MV-4-11 (cell line): ENCODE measurements at places on chromosomes 16 and 17.

DNA sequence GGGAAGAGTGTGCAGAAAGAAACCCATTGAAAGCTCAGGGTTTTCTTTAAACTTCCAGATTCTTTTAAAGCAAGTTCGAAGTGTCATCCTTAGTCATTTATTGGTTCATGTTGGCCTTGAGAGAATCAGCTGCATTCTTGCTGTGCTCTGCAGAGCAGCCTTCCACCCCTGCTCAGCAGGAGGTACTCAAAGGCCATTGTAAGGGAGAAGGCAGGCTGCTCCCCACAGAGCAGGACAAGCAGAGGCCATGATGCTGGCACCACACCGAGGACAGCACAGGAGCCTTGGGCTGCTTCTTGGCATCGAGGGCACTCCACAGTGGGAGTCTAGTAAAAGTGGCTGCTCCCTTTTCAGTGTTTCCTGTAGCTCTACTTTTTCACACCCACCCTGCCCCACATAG, 29.6 kb downstream of the NMT1 start:
- no peak for DNase-seq

DNA sequence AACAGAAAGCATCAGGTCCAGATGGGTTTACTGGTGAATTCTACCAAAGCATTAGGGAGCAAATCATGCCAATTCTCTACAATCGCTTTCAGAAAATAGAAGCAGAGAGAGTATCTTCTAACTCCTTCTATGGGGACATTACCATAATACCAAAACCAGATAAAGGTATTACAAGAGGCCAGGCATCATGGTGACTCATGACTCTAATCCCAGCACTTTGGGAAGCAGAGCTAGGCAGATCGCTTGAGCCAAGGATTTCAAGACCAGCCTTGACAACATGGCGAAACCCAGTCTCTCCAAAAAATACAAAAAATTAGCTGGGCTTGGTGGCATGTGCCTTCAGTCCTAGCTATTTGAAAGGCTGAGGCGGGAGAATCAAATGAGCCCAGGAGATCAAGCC, 23.0 kb downstream of the HBQ1 start:
- no peak for DNase-seq

GRCh38 chr16:3358871-3359270, 3.2 kb downstream of the OR2C1 start:
- no peak for DNase-seq

DNA sequence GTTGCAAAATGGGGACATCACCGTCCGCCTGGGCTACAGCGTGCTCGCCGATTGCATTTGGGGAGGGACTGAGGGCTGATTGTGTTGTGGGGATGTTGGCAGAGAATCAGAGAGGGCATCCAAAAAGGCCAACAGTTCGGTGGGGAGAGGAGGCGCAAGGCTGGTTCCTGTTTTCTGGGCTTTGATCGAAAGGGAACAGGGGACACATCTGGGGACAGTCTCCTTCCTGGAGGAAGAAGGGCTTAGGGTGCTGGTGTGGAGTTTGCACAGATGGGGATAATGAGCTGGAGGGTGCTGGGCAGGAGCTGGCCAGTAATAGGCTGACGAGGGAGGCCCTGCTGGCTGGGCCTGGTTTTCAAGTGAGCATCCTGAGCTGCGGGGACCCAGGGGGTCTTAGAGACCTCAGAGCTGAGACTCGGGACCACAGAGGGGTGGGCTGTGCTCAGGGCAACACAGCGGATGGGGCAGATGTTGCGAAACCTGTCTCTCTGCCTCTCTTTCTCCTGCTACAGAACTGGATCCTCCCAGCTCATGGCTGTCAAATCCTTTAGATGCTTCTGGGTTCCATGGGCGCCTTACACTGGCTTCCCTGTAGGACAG, 288.7 kb downstream of the SEC14L1 start:
- peak; percentile 89 for DNase-seq

GRCh38 chr17:79852748-79853147, 13.5 kb upstream of the CBX4 start:
- peak; percentile 61 for DNase-seq

DNA sequence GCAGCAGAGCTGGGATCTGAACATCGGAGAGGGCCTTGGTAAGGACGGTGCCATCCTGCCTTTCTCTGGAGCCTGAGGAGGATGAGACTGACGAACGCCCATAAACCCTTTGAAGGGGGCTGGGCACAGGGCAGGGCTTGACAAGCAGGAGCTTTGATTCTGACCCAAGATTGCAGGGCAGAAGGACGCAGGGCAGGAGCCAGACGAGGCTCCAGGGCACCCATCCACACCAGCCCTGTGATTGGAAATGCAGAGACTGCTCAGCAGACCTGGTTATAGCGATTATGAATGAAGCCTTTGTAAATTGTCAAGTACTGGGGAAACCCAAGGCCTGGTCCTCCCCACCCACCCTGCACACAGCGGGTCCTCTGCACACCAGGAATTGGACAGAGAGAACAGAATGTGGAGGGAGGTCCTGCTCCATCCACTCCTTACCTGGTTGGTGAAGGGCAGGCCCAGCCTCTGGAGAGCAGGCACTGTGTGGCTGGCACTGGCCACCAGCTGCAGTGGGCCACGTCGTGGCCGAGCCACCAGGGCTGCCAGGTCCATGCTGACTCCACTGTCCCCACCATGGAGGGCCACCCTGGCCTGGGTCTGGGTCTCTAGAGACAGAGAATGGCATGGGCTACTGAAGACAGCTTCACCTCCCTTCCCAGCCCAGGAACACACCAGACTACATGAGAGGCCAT, 68.8 kb downstream of the RMI2 start:
- no peak for DNase-seq

DNA sequence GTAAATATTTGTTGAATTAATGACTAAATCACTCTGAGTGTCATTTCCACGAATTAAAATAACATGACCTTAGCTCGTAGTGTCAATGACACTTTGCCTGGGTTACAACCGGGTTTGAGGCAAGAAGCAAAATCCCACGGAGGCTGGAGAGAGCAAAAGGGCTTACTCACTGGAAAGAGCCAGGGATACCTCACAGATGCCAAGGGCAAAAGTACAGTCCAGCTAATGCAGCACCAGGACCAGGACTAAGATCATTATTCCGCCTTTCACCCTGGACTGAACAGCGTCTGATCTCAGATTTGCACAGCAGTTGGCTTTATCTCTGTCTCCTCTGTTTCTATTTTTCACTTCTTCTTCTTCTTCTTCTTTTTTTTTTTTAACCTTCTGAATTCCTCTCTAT, 175.5 kb downstream of the SHISA9 start:
- DNase-seq: no peak

- DNase-seq: no peak
Measured at GRCh38 chr17:77600346-77600745, 358.2 kb upstream of the TNRC6C start.

DNA sequence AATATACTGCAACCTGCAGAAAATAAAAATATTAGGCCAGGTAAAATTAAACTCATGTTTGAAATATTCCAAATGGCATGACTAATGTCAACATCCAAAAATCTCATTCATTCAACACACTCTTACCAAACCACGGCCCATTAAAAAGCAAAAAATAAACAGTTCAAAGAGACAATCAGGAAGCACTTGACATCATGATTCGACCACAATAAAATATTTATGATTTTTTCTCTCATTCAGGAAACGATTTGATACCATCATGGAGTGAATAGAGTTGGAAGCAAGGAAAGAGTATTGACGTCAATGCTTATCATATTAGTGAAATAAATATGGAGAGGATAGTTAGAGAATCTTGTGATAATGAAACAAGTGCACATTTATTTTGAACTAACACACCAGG, 354.1 kb downstream of the KCNJ2 start:
- DNase-seq: no peak

GRCh38 chr17:65183736-65184135, 46.6 kb downstream of the RGS9 start:
- no peak for DNase-seq

GRCh38 chr17:52134641-52135040, 23.9 kb downstream of the CA10 start:
- no peak for DNase-seq
